ENCODE measurements at places on chromosomes 3 and 15.

DNA sequence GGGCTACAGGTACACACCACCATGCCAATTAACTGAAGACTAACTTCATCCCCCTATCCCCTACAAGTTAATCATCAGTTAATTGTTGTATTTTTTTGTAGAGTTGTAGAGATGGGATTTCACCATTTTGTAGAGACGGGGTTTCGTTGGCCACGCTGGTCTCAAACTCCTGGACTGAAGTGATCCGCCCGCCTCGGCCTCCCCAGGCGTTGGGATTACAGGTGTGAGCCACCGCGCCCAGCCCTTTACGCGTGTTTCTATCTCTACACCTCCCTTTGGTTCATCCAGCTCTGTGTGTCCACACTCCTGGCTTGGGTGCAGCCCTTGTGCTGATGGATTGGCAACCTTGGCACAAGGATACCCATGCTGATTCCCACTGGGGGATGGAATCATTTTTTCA is 258.8 kb downstream of the FAM43A start:
- DNase-seq = no peak

GRCh38 chr3:195042743-195043606 is 228.0 kb downstream of the XXYLT1 start:
- DNase-seq = no peak

DNA sequence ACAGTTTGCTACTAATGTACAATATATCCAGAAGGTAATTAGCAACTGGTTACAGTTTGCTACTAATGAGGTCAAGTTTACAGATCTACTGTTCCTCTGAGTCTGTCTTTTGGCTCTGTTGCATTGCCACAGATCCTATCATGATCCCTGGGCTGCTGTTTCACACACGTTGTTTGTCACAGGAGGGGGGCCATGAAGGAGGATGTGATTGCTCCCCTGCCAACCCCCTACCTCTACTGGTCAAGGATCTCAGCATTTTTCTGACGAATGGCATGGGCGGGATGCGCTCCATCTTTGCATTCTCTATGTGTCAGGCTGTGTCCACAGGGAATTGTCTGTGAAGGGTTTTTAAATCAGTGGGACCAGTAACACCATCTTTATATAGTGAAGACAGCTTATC is 91.9 kb downstream of the CHL1 start:
- DNase-seq = no peak

GRCh38 chr15:79339588-79340314 is 28.8 kb downstream of the TMED3 start:
- no peak for DNase-seq

- DNase-seq = no peak
Measured at GRCh38 chr15:71715914-71716313, 94.4 kb upstream of the NR2E3 start.

DNA sequence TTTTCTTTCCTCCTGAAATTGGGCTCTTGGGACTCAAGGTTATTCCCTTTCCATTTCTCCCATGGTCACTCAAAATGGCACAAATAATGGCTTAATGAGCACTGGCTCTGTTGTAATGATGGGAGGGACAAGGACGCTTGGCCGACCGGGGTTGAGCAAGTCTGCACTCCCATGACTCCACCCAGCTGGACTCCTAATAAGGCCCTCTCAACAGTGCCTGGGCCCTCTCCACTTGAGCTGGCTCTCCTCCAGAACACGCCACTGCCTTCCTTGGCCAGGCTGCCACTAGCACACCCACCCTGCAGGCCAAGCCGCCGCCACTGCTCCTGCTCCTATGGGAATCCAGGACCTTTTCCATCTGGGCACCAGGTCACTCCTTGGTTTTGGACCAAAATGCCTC is 42.3 kb downstream of the ADCY5 start:
- DNase-seq = no peak

DNA sequence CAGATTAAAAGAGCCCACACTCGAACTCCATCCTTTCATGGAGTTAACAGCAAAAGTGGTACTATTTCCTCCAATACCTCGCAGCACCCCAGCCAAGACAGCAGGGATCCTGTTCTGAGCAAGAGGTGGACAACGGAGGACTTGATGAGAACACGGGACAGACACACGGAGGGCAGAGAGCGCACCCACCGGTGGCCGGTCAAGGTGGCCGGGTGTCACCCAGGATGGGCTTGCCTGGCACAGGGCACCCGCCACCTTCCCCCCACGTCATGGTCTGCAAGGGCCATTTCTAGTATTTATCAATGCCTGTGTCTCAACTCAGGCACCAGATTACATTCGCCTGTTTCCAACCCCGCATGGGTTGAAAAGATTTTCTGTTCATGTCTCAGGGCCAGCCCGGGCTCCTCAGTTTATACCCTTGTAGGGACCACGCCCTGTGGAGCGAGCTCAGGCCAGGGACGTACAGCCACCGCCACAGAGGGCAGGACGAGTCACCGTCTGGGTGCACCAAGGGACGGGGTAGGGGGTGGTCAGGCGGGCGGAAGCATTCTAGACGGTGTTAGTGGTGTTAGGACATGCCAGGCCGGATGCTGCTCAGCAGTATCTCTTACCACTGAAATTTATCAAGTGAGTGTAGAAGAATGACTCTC is 64.2 kb downstream of the CYFIP1 start:
- DNase-seq = no peak
